ENCODE measurements at places on chromosomes 2 and 18.

GRCh38 chr2:218896501-218897393, 16.1 kb downstream of the WNT10A start:
- DNase-seq, result peak; percentile 82

DNA sequence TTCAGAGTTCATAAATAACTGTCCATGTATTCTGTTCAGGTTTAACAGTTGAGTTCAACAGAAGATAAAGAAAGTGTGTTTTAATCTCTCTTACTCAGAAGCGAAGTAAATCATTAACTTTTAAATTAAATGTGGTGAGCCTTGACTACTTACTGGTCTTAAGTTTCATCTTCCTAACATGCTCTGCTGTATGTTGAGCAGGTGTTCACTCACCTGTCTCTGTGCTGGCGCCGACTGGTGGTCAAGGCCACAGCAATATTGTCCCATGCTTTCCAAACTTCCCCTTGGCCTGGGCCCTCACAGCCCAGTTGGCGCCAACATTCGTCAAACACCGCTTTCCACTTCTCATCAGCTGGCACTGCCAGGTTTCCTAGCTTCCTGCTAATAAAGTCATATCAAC, 17.0 kb upstream of the MPP4 start:
- no peak for DNase-seq

DNA sequence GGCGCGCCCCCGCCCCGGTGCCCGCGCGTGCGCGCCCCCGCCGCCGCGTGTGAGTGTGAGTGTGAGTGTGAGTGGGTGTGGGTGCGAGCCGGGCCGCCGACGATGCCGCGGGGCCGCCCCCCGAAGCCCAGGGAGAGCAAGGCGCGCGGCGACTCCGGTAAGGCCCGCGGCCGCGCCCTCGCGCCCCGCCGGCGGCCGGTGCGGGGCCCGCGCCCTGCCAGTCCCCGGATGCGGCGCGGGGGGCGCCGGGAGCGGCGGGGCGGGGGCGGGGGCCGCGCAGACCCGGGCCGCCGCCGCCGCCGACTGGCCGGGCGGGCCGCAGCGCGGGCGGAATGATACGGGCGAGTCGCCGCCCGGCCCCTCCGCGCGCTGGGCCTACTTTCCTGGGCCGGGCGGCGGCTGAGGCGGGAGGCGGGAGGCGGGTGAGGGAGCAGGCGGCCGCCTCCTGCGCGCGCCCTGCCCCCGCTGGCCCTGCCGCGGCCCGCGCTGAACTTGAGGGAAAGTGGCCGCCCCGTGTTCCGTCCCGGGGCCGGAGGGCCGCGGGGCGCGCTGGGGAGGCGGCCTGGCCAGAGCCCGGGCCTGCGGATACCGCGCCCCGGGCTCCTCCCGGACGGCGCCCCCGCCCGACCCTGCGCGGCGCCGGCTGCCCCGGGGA, at the start of gene ZNF236:
TSS of gene ZNF236 (plus strand) at position 52 of the 655 bp plus-strand sequence. CDS start at position 103, 51 bp downstream.
- peak; percentile 54 for DNase-seq

DNA sequence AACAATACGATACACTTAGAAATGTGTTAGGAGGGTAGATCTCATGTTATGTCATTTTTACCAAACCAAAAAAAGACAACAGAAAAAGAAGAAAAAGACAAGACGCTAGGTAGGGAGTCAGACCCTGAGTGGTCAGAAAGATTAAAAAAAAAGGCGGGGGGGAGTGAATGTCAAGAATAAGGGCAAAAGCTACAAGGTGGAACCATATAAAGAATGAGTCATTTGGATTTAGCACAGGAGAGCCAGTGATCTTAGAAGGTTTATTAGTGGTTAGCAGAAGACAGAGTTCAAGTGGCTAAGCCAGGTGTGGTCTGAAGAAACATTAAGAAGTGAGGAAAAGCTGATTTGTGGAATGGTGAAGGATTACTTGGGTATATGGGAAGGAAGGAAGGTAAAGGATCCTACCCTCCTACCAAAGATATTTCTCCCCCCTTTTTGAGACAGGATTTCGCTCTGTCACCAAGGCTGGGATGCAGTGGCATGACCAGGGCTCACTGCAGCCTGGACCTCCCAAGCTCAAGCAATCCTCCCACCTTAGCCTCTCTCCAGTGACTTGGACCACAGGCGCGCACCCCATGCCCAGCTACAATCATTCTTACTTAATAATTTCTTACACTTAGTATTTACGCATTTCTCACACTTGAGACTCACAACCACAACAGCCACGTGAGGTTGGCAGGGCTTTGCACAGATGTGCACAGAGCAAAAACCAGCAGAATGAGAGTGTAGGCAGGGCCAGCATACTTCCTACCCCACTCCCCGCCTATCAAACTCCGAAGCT, 2.6 kb downstream of the DSC2 start:
- DNase-seq, result no peak

- no peak for DNase-seq
Observed at GRCh38 chr18:36420826-36421225, 123.3 kb downstream of the FHOD3 start.

All from T-helper 1 cell (primary cell).